Spleen (tissue), 13 donors: ENCODE measurements at places on chromosomes 5 and 9.

GRCh38 chr5:141849415-141850243, 28.6 kb downstream of the PCDH1 start:
- DNase-seq, result peak; percentile 93

GRCh38 chr9:26296910-26297572, 595.6 kb downstream of the CAAP1 start:
- DNase-seq, result no peak

DNA sequence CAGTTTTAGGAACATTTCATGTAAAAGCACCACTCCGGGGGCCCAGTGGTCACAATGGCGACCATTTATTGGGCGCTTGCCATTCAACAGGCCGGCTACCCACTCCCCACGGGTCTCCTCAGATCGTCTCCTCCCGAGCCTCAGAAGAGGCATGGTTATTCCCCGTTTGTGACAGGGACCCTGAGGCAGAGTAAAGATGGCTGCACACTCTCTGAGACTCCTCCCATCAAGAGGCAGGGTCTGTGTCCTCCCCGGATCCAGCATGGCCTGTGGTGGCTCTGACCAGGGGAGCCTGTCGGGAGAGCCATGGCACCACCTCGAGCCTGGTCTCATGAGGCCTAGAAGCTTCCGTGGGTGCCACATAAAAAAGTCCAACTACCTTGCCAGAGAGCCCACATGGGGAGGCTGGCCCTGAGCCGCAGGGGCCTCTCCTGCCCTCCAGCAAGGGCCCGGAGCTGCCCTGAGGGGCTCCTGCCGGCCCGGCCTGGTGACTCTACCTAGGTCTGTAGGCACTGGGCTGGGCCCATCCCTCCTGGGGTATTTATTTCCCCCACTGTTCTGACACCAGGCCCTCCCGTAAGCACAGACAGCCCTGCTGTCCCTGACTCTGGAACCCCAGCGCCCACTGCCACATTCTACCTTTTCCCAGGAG, 90.8 kb downstream of the VAV2 start:
- DNase-seq, result no peak

DNA sequence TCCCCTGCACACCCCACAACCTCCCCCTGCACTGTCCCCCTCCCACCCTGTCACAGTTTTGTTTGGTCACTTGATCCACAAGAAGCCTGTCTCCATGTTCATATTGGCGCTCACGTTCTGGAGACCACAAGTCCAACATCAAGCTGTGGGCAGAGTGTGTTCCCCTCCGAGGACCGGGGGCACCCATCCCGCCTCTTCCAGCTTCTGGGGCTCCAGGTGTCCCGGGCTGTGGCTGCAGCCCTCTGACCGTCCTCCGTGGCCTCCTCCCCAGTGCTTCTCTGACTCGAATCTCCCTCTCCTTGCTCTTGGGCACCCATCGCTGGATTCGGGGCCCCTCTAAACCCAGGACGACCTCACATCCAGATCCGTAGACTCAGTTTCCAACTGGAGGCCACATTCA, 49.2 kb downstream of the PLEKHG4B start:
- DNase-seq, result no peak

GRCh38 chr9:69078581-69078980, 43.0 kb downstream of the FXN start:
- DNase-seq, result no peak

DNA sequence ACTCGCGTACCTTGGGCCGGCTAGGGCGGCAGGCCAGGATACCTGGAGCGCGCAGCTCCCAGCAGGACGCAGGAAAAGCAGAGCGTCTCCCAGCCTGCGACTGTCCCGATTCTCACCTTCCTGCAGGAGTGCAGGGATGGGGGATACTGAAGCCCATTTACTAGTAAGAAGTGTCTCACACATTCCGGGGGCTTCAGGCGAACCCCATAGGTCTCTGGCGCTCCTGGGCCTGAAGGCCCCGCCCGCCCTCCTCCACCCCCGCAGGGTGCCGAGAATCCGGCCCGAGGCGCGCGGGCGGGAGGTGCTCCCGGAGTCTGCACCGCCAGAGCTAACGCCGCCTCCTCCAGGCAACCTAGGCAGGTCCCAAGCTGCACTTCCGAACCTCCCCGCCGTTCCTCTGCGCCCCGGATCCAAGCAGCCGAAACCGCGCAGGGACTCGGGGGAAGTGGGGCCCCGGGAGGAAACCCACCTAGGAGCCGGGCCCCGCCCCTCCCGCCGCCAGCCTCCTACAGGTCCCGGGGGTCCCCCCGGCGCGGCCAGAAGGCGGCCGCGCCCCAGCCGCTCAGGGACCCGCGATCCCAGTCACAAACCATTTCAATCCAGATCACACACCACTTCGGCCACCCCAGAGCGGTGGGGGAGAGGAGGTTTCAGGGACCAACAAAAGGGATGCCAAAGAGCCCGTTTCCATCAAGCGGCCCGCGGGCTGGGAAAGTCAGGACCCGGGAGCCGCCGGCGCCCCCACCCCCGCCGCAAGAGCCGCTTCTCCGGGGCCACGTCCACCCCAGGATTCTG, 1.2 kb downstream of the ROR2 start:
- no peak for DNase-seq

DNA sequence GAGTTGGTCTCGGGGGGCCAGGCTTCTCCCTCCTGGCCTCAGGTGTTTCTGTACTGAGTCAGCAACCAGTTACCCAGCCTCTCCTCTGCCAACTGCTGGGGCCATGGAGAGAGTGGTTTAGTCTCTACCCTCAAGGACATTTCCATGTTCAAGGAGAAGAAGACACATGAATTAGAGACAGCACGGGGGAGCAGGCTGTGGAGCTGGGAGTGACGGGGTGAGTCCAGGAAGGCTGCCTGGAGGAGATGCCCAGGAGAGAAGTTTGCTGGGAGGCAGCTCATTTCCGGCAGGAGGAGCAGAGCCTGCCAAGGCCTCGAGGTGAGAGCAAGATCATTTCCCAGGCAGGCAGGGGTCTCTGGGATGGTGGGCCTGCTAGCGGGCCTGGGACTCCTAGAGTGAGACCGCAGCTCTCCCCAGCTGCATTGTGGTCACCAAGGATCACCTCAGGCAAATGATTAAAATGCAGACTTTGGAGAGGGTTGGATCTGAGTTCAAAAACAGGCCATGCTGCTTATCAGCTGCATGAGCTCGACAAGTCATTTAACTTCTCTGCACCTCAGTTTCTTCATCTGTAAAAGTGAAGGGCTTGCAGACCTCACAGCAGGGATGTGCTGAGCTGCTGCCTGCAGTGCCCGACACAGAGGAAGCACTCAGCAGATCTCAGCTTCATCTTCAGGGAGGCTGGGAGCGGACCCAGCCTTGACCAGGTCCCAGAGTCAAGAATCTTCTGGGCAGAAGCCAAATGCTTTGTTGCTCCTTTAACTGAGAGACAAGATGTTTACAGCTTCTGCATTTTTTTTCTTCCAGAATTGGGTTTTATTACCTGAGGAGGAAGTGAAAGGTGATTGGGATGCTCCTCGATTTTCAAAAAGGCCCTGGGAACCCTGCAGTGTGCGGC, 35.2 kb downstream of the NEK6 start:
- DNase-seq, result no peak

GRCh38 chr5:32439086-32439642, 5.4 kb downstream of the ZFR start:
- no peak for DNase-seq
